ENCODE measurements at places on chromosomes 6 and 20.

DNA sequence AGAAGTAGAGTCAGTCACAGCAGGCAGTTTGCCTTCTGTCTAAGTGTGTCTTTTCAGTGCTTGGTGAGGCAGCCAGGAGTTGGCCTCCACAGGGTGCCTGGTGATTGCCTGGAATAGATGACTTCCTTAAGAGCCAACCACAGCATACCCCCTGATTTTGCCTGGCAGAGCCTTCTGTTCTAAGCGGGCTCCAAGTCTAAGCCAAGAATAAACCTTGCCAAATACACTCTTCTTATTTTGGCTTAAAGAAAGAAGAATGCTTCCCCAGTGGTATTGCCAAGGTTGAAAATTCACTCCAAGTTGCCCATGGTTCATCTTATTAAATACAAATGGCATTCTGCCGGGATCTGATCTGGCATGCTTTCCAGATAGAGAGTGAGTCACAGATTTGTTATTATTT is 1424.8 kb upstream of the EYS start:
- no peak for DNase-seq

- DNase-seq: no peak
Observed at GRCh38 chr6:125931733-125932450, 24.7 kb upstream of the HINT3 start.

DNA sequence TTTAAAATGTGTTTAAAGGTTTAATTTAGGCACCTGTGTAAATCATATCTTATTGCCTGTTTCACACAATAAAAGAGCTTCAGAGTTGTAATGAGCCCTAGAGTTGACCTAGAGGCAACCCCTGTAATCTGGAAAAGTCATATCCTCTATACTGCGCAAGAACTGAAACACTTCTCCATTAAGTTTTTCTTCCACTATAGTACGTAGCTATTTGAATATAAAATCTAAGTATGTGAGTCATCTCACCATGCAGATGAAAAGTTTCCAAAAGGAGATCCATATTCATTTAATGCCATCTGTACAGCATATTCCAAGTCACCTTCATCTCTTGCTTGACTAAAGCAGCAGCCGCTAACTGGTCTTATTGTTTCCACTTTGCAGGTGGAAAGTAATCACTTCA is 26.0 kb upstream of the TAAR1 start:
- no peak for DNase-seq

GRCh38 chr6:170176136-170176897 is 114.6 kb downstream of the DLL1 start:
- DNase-seq: no peak

DNA sequence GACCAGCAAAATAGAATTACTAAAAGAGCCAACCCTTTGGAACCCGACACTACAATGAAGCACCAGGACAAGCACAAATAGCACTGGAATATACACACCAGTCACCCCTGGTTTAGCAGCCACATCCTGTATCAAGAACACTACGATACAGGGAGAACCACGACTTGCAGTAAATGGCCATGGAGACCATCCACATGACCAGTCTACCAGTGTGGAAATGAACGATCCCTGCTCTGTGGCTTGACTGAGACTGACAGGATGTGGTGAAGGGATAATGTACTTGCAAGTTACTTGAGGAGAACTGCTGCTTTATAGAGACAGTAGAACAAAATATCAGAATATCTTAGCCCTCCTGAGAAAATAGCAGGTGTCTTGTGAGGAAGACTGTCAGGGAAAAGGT is 169.6 kb downstream of the COL9A1 start:
- no peak for DNase-seq

DNA sequence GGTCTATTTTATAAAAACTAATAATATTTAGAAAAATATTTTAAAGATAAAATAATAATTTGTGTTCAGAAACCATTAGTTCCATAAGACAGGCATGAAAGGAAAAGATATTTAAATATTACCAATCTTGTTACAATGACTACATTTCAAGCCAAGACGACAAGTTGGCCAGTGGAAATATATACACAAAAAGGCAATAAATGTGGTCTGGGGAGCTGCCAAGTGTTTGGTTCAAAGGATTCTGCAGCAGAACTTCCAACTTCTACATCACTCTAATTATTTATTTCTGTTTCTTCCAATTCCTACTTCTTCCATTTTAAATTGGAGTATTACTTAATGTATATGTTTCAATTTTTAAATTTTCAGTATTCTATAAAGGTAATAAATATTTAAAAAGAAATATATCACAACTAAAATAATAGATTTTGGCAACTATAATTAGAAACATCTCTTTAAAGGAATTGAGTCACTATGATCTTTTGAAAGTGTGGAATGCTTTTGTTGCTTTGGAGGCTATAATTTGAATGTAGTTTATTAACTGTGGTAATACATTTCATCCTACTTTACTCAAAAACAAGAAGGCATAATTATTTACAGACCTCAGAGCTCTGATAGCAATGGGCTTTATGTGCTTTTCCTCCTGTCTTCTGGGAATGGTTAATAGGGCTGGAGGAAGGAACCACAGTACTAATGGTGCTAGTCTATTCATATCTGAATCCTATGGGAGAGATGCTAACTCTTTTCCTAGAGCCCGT is 129.7 kb upstream of the FAM184A start:
- no peak for DNase-seq

DNA sequence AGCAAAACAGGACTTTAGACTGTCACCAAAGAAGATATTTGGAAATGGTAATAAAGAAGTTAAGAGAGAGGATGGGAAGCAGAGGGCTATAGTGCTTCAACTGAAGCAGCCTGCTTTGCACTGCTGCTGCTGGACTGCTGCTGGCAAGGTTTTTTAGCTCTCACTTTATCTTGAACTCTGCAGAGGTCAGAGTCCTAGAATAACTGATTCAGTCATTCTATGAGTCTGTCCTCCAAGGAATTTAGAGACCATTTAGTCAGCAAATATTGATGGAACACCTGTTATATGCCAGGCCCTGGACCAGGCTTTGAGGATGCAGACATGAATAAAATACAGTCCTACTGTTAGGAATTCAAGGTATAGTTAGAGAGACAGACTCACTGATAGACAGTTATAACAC is 9.1 kb upstream of the SAYSD1 start:
- DNase-seq: no peak

DNA sequence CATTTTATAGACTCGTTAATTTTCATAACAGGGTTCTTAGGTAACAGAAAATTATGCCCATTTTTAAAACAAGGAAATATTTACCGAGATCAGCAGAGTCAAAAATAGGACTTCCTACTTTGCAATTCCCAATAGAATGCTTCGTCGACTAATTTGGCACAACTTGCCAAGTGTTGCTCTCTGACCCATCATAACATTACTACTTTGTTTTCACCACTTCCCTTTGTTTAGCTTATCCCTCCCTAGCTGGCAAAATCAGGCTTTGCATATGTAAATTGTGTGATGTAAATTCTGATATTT is 914 bp upstream of the RANBP9 start:
- no peak for DNase-seq

DNA sequence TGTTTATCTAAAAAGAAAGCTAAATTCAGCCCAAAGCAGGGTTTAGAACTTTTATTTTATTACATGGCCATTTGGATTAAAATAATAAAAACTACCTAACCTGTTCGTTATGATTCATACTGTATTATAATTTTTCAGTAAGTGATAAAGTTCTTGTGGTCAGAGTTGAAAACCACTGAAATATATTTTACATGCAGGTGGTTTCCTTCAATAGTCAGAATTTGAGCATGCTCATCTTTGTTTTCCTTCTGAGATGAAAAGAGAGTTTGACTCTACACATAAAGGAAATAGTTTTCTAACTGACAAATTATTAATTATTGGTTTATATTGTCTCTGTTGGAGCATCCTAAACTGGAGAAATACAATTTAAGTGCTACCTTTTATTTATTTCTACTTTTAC is 114.0 kb upstream of the FKBP1C start:
- no peak for DNase-seq

All from NCI-H187 treated with DMSO at 0.1 percent for 48 hours (cell line).